ENCODE measurements at places on chromosomes 5 and 9.

- no peak for DNase-seq
Observed at GRCh38 chr5:74477761-74478160, 162.8 kb downstream of the ENC1 start.

DNA sequence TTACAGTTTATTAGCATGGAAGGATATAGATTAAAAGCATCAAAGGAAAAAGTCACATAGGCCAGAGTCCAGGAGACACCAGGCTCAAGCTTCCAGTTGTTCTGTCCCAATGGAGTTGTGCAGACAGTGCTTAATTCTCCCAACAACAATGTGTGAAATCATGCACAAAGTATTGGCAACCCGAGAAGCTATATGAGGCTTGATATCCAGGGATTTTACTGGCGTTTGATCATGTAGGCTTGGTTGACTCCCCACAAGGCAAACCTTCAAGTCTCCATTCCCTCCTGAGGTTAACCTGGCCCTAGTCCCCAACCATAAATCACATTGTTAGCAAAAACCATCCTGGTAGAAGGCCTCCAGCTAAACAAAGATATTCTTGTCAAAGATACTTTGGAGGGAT, 141.5 kb downstream of the ADAMTS19 start:
- DNase-seq: no peak

DNA sequence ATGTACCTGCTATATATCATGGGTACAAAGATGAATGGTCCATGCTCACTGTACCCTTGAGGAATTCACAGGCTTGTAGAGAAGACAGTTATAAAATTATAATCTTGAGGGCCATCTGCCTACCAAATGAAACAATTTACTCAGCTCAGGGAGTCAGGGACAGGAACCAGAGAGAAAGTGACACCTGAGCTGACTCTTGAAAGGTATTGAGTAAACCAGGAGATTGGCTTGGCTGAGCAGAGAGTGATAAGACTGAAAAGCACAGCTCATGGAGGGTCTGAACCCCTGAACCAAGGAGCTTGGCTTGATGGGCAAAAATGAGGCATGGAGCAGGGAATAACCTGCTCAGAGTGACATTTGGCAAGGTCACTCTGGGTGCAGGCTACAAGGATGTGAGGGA, 147.3 kb downstream of the FAM114A2 start:
- no peak for DNase-seq

GRCh38 chr9:38047301-38048251, 21.5 kb downstream of the SHB start:
- DNase-seq: no peak

- no peak for DNase-seq
Observed at GRCh38 chr5:122121479-122122465, 7.6 kb upstream of the ZNF474 start.

DNA sequence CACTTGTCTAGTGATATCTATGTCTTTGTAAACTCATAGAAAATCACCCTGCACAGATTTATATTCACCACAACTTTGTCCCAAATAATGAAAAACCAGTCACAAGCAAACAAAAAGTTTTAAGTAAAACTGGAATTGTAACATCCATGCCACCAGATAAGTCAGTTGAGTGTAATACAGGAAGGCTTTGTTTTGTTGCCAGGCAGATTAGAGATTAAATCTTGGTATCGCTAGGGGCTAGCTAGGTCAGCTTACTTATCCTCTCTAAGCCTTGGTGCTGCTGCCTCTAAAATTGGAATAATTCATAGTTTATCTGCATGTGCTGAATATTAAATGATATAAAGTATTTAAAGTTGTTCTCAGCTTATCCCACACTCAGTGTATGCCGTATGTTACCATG, 1062.5 kb downstream of the CDH9 start:
- DNase-seq: no peak

GRCh38 chr5:156310115-156310514, 16.8 kb upstream of the SGCD start:
- DNase-seq: no peak

DNA sequence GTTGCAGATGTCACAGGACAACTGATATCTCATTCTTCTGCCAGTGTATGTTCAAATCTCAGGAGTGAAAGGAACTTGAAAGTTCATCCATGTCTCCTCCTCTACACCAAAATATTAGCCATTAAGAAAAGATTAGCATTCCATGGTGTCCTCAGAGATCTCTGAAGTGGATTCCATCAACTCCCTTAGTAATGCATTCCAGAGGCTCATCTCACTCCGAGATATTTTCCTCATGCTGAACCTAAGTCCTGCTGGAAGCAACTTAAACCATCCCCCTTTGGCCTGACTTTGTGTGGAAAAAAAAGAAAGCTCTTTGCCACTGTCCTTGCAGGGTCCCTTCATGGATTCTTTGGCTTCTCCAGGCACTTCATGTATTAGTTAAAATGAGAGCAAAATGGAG, 155.7 kb upstream of the ZNF462 start:
- no peak for DNase-seq

DNA sequence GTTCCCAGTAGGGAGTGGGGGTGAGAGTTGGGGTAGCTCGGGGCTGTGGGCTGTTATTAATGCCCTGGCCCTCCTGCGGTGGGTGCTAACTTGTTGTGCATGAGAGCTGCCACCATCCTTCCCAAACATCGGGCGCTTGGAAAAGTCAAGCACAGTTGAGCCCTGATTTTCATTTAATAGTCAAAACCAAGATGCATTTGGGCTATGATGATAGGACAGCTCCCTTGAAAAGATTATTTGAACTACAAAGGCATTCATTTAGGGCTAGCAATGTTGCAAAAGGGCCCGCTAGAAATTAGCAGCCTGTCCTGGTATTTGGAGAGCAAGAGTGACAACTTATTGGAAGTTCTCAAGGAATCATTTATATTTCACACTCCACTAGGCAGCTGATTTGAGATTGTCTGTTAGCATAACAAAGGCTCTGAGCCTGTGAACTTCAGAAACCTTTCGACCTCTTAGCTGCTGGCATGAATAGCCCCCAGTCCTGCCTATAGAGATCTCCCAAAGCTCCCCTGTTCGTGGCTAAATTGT, 128.2 kb upstream of the TMEM161B start:
- no peak for DNase-seq

DNA sequence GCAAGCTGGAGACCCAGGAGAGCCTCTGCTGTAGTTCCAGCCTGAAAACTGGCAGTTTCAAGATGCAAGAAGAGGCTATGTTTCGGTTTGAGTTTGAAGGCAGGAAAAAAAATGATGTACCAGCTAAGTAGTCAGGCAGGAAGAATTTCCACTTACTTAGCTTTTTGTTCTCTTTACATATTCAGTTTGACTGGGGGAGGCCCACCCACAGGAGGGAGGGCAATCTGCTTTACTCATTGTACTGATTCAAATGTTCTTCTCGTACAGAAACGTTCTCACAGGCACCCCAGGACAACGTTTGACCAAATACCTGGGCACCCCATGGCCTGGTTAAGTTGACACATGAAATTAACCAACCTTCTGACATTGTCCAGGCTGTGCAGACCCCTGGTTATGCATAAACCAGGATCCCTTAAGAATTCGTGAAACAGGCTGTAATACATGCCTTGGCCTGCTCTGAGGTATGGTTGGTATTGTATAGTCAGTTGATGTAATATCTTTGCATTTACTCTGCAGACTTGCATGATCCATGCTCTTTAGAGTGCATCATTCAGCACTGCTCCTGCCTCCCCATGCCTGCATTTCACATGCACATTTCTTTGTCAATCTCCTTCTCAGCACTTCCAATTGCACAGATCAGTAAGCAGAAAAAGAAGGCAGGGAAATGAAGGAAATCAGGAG, 687.1 kb downstream of the TAF11L14 start:
- DNase-seq: no peak

DNA sequence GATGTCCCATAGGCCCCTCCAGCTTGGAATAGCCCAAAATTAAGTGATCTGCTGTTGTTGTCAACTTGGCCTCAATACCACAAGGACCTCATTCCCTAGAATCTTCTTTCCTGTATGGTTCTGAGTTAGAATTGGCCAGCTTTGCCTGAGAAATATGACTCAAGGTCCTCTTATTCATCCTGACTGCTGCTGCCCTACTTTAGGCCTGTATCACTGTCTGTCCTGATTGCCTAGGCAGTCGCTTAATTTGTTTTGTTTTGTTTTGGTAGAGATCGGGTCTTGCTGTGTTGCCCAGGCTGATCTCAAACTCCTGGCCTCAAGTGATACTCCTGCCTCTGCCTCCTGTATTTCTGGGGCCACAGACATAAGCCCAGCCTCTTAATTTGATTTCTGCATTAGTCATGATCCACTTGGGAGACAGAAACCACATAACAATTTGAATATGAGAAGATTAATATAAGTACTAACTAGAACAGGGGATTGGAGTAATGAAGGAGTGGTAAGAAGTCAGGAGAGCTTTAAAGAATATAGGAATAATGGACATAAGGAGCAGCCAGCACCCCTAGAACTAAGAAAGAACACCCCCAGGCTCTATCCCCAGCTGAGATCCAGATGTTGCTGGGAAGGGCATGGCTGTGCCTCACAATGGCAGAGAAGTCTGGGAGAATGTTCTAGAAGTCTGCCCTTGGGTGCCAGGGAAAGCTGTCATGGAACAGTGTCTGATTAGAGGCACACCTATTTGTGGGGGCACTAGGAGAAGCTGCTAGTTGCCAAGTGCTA, 4.6 kb downstream of the TEX53 start:
- no peak for DNase-seq

GRCh38 chr9:102974530-102974929, 20.6 kb upstream of the CYLC2 start:
- no peak for DNase-seq

DNA sequence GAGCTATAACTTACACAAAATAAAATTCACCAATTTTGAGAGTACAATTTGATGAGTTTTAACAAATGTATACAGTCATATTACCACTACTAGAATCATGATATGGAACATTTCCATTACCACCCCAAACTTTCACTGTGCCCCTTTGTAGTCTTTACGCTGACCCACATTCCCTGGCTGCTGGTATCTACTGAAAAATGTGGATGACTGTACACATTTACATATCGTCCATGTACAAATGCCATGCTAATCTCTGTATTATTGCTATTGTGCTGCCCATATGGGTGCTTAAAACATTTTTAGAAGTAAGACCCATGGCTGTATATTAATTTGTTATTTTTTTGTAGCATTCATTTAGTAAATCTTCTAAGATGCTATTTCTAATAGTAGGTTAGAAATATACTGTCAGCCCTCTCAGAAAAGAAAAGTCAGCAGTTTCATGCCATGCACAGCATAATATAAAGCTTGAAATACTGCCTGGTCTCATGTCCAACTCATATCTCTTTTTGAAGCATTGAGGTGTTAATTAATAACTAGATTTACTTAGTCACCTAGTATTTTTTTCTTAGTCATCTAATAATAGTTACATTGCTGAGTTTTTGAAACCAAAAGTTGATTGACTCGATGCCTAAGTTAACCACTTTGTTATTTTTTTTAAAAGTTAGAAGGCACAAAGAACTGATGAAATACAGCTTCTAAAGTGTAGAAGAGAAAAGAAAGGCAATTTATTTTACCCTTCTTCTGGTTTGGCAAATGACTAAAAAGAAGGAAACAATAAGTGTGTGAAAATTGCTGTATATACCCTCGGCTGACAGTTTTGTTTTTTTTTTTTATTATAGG, 188.3 kb upstream of the MEF2C start:
- no peak for DNase-seq

GRCh38 chr9:111839987-111840386, 45.2 kb upstream of the SHOC1 start:
- no peak for DNase-seq

DNA sequence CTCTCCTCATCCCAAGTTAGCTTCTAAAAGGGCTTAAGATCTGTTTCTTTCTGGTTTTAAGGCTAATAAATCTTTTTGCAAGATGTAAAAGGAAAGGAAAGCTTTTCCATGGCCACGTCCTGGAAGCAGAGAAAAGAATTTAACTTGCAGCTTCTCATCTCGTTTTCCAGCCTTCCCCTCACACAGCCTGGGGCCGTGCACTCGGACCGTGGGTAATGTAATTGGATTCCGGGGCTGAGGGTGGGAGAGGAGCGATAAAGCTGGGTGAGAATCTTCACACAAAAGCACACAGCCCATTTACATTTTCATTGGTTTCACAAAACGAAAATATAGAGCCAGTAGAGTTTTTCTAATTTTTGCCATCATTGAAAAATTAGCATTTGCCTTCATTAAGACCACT, 91.2 kb downstream of the IRX2 start:
- DNase-seq: no peak

DNA sequence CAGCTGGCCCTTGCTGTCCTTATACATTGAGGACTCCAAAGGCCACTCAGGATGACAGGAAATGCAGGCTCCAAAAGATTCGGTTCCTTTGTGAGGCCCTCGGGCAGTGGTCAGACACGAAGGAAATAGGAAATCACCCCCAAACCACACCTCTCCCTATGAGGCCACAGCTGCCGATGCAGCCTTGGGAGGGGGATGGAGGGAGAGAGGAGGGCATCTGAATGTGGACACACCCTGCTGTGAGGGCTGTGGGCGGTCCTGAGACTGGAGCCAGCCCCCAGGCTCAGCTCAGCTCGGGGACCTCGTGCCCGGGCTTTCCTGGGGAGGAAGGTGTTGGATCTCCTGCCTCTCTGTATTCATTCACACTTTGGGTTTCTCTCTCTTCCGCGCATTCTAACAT, 2.7 kb upstream of the CLPTM1L start:
- DNase-seq: no peak

DNA sequence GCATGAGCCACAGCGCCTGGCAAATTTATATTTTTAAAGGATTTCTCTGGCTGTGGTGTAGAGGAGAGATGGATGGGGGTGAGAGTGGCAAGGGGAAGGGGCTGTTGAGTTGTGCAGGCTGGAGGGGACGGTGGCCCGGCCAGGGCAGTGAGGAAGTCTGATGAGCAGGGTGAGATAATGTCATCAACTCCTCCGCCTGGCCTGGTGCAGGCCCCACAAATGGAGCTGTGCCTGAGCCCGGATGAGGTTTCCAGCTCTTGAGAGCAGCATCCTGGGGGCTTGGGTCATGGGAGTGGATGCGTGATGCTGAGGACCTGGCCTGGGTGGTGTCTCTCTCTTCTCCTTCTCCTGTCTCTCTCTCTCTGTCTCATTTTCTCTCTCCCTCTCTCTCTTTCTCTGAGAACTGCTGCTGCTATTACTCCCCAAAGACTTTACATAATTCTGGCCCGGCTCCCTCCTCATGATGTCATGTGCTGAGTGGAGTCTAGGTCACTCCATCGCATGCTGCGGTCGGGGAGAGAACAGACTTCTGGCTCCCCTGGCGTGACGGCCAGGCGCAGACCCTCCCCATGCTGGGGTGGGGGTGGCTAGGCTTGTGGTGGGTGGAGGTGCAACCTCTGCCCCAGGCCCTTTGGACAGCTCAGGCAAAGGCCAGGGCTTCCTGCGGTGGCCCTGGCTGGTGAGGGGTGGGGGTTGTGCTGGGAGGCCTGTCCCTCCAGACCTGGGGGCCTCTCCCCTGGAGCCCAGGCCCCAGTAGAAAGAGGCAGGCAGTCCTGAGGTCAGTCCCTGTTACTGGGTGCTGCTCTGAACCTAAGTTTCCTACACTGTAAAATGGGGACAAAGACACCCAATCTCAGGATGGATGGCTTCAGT, 26.4 kb downstream of the FGF18 start:
- DNase-seq: no peak

- no peak for DNase-seq
Observed at GRCh38 chr5:88829054-88829453, 53.9 kb downstream of the MEF2C start.

GRCh38 chr5:169696621-169697510, 59.8 kb downstream of the DOCK2 start:
- no peak for DNase-seq

All from CD4-positive, alpha-beta T cell treated with Interleukin-4 for 4 hours (primary cell).